Stimulated activated CD4-positive, alpha-beta T cell treated with anti-CD3 and anti-CD28 coated beads, Interleukin-12 subunit alpha, Interleukin-12 subunit beta, amount 100 ng/mL, for 4 hours (primary cell): ENCODE measurements at places on chromosomes 7 and 10.

DNA sequence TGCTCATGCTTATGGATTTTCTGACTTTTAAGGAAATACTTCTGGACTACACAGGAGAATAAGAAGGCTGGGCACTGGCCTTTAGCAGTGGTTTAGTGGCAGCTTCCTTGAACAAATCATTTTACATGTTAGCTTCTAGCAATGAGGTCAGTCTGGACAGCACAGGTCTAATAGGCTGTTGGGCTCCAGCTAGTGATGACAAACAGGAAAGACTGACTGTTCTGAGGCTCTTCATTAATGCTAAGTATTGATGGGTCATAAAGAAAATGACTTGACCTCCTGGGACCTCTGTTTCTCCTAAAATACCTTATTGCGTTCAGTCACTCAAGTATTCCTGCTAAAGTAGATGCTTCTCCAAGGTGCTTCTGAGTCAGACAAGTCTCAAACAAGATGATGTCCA lies 4.9 kb upstream of the RHOBTB1 start:
- DNase-seq: no peak

DNA sequence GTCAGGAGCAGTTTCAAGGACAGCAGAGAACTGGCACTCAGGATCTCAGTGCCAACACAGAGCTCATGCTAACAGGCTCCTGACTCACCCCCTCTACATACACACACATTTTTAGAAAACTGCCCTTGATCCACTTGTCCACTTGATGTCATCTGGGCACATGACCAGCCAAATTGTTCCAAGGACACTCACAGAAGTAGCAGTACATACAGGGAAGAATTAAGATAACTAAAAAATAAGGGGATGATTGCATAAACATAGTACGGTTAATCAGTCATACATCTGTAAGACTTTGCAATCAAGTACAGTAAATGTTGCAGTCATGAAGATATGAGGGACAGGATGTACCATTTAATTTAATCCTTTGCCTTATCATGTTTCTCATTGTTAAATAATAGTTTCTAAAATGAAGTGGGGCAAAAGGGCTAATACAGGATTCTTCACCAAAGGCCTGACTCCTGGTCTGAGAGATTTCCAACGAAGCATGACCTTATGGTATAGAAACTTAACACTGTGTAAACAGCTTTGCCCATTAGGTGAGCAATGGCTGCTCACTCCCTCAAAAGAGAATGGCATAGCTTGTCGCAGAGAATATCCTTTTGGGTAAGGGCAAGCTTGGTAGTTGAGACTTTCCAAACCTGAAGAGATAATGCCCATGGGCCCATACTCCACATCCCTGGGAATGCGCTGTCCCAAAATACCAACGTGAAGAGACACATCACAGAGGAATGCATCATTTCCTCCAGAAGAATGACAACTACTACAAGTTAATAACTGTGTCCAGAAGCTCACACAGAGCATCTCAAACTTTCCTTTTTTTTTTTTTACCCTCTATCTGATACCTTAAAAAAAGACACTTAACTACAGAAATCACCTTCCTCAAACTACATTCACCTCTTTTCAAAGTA lies 94.1 kb downstream of the ARMH3 start:
- DNase-seq: no peak

DNA sequence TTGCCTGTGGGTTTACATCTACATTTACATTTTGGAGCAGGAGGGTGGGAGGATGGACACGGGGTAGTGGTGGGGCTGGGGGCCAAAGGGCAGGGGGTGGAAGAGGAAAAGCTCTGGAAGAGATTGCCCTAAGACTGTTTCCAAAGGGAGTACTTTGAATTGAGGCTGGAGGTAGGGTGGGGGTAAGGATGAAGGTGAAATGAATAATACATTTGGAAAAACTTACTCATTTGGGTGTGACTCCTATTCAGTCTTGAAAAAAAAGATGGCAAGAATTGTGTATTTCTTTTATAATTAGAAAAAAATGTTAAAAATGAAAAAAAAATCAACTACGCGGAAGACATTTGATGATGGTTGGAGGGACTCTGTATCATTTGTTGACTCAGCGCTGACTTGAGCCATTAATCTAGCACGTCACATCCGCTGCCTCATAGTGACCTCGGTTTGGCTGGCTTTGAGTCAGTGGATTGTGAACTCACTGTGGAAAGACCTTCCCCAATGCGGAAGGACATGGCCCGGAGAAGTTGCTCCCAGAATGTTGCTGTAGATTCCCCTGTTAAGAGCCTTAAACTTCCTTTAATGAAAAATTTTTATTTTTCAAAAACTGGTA lies 2.8 kb downstream of the FAM180A start:
- no peak for DNase-seq

GRCh38 chr10:53387562-53387961 lies 615.0 kb upstream of the MBL2 start:
- DNase-seq: no peak

- DNase-seq: no peak
These were observed 331.5 kb upstream of the NFE2L3 start for GRCh38 chr7:25820432-25821040.

DNA sequence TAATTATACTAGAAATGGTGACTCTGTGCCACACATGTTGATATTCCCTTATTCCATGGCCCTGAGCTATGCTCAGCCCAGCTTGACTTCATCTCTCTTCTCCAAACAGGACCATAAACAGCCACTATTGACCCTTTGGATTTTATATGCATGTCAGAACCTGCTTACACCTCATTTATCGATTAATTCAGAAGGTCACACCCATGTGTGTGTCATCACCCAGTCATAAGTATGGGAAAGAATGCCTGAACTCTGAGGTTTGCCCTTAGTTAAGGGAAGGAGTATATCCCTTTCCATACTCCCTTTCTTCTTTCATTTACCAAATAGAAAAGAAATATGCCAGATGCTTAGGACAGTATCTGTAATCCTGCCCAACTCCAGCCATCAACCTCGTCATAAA lies 602.3 kb downstream of the SORCS3 start:
- no peak for DNase-seq

GRCh38 chr10:71845410-71846405 lies 5.3 kb downstream of the PSAP start:
- no peak for DNase-seq

DNA sequence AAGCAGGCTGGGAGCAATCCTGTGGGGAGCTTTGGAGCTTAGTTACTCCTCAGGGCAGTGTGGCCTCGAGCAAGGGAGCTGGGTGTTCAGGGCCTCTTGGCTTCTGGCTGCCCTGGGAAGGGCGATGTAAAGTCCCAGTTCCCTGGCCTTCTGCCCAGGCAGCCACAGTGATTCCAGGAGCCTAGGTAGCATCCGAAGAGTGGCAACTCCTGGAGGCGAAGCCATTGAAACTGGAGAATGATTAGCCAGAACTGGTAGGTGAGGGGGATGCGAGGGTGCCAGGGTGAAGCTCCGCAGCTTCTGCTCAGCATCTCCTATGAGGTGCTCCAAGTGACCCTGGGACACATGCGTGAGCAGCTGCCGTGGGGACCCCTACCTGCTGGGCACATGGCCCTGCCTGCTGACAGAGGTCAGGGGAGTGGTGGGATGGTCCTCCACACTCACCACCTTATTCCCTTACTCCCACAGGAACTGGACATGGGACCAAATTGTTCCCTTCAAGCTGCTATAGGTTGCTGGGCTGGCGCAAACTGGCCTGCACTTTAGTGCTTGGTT lies 7.8 kb upstream of the GDF2 start:
- no peak for DNase-seq

- DNase-seq: no peak
These were observed 76.5 kb downstream of the BMPER start for GRCh38 chr7:33981671-33982424.

DNA sequence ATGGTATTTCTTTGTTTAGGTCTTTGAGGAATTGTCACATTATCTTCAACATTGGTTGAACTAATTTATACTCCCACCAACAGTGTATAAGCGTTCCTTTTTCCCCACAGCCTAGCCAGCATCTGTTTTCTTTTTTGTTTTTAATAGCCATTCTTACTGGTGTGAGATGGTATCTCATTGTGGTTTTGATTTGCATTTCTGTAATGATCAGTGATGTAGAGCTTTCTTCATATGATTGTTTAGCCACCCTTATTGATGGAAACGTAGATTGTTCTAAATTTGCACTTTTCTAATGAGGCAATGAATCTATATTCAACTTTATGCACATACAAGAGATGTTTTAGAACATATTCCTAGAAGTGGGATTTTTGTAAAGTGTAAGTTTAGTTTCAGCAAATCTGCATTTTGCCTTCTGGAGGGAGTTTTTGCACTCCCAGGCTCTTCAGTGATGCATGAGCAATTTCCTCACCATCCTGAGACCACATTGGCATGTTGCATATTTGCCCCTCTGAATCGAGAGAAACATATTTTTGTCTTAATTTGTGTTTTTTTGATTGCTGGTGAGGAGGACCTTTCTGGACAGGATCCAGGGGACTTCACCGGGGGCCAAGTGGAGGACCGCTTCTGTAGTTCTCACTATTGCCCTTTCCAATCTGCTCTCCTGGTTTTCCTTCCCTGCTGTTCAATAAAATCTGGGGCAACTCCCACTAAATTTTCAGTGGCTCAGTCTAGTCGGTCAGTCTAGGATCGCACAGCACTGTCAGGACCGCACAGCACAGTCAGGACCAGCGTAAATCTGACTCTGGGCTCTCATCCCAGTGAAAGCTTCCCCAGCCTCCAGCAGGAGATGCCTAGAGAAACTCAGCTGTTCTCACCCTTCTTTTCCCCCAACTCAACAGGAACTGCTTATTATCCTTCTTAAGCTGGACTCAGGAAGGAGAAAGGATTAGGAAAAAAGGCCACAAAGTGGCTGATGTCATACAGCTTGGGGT lies 157.0 kb downstream of the PTPN20 start:
- DNase-seq: no peak

GRCh38 chr10:14684354-14684753 lies 90.3 kb downstream of the FAM107B start:
- no peak for DNase-seq

DNA sequence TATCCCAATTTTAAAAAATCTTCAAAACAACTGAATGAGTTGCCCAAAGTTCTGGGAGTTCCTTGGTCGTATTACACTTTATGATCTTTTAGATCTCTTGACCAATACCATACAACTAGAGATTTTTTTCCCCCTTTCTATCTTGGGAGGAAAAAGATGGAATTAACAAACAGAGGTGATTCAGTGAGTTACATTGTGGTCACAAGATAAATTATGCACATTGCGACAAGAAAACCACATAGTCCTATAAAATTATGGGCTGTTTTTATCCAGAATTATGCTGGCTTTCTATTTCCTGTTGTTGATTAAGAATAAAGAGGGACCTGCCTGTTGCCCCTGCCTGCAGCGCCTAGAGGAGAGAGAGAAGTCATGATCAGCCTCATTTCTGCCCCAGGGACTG lies 8.2 kb upstream of the SGPL1 start:
- no peak for DNase-seq

GRCh38 chr7:502296-502695 lies 17.4 kb downstream of the PDGFA start:
- DNase-seq: no peak

GRCh38 chr10:82953331-82953730 lies 1078.3 kb downstream of the NRG3 start:
- DNase-seq: no peak

DNA sequence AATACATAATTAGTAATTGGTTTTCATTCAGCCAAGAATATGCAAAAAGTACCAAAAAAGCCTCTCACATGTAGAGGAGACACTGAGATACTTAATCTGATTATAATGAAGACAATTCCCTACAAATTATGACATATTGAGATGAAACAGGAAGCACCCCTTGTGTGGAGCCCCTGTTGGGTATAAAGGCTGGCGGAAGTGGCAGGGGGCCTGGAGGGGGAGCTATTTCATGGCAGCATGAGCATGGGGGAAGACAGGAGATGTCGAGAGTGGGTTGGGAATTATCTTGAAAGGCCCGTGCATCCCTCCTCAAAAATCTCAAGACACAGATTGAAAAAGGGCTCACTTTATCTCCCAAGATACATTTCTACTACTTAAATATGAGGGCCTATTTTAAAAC lies 96.9 kb downstream of the PIP4K2A start:
- DNase-seq: no peak

- no peak for DNase-seq
These were observed 439.3 kb downstream of the RPS24 start for GRCh38 chr10:78473006-78473405.

- DNase-seq: no peak
These were observed 222.3 kb upstream of the MKLN1 start for GRCh38 chr7:131105294-131105798.

GRCh38 chr10:83816942-83817341 lies 322.4 kb upstream of the GHITM start:
- no peak for DNase-seq

- DNase-seq: no peak
These were observed 61.9 kb downstream of the MRC1 start for GRCh38 chr10:17871036-17871435.
